Body of pancreas (tissue), 4 donors: ENCODE measurements at places on chromosomes 3 and 15. TPM values are rescaled to one million over a fixed set of nuclear protein-coding genes. Genes with fewer than 3 reads are reported as not detected.

The SUCNR1 gene
- total RNA-seq: 0.33 TPM

The GP9 gene
- not detected for total RNA-seq

The ATOSA gene
- 63.6 TPM for total RNA-seq

The HDAC11 gene
- 45.4 TPM for total RNA-seq

The MELTF gene
- 6.6 TPM for total RNA-seq

The FGF12 gene
- 0.99 TPM for total RNA-seq
